ENCODE measurements at places on chromosomes 5 and 9.

DNA sequence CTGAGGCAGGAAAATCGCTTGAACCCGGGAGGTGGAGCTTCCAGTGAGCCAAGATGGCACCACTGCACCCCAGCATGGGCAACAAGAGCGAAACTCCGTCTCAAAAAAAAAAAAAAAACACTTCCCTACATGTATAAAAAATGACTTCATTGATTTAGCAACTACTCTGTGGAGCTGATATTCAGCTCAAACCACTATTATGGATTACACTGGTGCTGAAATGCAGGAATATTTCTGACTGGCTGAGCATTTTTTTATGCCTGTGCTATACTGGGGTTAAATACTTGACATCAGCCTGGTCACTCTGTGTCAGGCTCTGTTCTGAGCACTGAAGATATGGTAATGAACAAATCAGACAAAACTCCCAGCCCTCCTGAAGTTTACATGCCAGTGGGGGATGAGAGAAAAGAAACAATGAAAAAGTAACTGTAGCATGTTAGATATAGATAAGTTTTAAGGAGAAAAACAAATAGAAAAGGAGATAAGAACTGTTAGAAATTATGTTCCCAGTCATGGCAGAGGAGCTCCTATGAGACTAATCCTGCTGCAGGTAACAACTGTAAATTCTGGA is 22.6 kb upstream of the TTC39B start:
- no peak for DNase-seq

- no peak for DNase-seq
These were observed 482.6 kb downstream of the ZNF608 start for GRCh38 chr5:124263680-124264491.

DNA sequence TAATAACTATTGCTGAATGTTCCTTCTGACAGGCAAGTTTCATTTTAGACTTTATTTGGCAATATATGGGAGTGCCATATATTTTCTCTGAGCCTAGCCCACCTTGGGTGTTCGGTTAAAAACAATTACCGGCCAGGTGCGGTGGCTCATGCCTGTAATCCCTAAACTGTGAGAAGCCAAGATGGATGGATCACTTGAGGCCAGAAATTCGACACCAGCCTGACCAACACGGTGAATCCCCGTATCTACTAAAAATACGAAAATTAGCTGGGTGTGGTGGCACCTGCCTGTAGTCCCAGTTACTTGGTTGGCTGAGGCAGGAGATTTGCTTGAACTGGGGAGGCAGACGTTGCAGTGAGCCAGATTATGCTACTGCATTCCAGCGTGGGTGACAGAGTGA is 47.9 kb downstream of the TNFSF15 start:
- DNase-seq: no peak

DNA sequence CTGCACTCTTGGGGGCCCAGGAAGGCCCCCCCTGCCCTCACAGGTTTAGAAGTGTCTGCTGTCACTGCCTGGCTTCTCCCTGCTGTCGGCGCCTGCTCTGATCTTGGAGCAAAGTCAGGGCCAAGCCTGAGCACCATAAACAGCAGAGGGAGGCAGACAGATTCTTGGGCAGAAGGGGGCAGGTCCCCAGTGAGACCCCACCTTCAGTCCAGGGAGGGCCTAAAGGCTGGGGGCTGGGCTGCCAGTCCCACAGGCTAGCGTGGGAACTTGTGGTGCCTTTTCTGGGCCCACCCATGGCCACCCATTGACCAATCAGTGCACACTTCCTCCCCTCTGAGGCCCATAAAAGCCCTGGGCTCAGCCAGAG is 124.0 kb downstream of the OLFM1 start:
- no peak for DNase-seq

DNA sequence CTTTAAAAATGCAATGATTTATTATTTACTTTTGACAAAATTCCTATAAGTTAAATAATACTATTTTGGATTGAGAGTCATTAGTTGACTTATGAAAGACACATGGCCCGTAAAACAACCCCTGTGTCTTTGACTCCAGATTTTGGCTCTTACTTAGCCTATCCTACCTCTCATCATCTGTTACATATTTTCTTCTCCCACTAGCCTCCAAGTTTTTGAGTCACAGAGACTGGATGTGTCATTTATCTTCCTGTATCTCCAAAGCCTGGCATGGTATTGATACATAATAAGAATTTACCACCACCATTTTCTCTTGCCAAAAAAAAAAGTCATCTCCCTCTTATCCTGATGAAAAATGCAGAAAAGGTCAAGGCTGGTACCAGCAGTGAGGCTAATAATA is 99.9 kb downstream of the GABRB2 start:
- DNase-seq: no peak

GRCh38 chr9:128788445-128788844 is 1.4 kb downstream of the TBC1D13 start:
- DNase-seq: no peak

- peak; percentile 30 for DNase-seq
These were observed 104.2 kb upstream of the PANK3 start for GRCh38 chr5:168683247-168683926.

DNA sequence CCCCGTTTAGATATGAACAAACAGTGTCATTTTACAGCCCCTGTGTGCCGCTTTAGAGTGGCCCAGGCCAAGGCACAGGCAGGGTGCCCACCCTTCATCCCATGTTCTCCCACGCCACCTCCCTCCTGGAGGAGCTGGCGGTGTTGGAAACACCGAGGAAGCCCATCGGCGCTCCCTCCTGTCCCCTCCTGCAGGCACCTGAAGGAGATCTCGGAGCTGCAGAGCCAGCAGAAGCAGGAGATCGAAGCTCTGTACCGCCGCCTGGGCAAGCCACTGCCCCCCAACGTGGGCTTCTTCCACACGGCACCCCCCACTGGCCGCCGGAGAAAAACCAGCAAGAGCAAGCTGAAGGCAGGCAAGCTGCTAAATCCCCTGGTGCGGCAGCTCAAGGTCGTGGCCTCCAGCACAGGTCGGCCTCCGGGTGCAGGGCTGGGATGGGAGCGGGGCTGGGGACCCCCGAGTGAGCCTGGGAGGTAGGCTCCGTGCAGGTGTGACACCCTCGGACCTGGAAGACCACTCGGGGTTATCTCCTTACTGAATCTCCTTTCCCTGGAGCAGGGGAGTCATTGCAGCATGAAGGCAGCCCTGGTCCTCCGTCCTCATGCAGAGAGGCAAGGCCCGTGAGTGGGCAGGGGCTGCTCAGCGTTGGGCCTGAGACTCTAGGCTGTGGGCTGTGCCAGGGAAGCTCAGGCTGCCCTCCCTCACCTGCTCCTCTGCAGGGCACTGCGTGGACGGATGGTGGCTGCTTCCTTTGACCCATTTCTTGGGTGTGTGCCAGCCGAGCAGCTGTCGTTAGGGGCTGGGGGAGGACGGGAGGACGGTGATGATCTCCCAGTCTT is 113.9 kb downstream of the WNK2 start:
- DNase-seq: no peak

- no peak for DNase-seq
These were observed 61.4 kb upstream of the ICE1 start for GRCh38 chr5:5360941-5361520.

DNA sequence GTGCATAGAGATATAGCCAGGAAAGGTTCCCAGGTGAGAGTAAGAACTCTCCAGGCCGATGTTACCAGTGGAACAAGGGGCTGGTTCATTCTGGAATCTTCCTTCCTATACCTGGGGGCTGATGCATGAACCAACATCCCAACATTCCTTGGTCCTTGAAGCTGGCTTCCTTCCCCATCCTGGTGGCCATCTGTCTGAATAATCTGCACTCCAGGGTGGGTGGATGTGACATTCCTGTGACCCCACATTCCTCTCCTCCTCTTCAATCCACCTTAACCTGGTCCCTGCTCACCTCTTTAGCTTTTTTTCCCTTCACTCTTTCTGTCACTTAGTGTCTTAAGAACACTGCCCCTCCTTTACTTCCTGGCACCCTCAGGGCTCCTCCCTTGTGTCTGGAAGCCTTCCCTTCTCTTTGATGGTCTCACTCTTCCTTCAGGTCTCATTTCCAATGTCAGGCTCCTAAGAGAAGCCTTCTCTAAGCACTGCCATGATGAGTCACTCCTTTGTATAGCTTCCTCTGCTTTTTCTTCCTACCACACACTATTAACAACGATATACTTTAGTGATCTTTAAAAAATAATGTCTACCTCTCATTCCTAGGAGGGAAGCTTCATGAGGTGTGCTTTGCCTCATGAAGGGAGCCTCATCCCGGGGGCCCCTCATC is 80.3 kb downstream of the BOD1 start:
- no peak for DNase-seq

- DNase-seq: no peak
These were observed 6.5 kb downstream of the TMEM161B start for GRCh38 chr5:88262116-88262515.

- DNase-seq: no peak
These were observed 467.3 kb downstream of the DNAH5 start for GRCh38 chr5:13477118-13477737.

- DNase-seq: peak; percentile 63
These were observed 79.5 kb upstream of the HTR4 start for GRCh38 chr5:148733601-148734438.

- no peak for DNase-seq
These were observed 70.3 kb upstream of the VCAN start for GRCh38 chr5:83401122-83401731.

DNA sequence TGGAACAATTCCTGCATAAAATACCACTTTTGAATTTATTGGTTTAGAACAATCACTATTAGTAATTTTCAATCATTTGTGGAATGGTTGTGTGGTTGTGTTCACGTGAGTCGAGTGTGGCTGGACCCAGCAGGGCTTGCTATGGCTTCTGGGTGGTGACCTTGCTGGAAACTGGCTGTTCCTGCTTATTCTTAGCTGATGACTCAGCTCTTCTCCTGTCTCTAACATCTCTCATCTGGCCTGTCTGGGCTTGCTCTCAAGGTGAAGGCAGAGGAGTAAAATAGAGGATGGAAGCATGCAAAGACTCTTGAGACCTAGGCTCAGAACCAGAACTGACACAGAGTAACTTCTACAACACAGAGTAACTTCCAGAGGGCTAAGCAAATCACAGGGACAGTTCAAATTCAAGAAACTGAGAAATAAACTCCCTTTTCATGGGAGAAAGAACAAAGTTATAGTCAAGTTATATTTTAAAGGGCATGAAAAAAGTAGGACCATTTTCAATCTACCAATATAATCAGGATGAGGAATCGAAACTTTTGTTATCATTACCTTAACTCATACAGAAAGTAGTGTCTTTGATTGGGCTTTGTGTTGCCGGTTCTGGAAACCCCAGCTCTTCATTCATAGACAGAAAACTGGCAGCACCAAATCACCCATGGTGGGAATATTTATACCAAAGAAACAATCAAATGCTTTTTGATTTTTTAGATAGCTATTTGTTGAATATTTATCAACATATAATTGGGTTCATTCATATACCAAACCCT is 665.1 kb downstream of the CDH18 start:
- no peak for DNase-seq

- no peak for DNase-seq
These were observed 145.9 kb downstream of the GABRB2 start for GRCh38 chr5:161400583-161400982.
